KBM-7 (cell line): ENCODE measurements at places on chromosomes 12 and 14.

- DNase-seq, result no peak
Measured at GRCh38 chr12:90972226-90972625, 17.2 kb upstream of the CCER1 start.

DNA sequence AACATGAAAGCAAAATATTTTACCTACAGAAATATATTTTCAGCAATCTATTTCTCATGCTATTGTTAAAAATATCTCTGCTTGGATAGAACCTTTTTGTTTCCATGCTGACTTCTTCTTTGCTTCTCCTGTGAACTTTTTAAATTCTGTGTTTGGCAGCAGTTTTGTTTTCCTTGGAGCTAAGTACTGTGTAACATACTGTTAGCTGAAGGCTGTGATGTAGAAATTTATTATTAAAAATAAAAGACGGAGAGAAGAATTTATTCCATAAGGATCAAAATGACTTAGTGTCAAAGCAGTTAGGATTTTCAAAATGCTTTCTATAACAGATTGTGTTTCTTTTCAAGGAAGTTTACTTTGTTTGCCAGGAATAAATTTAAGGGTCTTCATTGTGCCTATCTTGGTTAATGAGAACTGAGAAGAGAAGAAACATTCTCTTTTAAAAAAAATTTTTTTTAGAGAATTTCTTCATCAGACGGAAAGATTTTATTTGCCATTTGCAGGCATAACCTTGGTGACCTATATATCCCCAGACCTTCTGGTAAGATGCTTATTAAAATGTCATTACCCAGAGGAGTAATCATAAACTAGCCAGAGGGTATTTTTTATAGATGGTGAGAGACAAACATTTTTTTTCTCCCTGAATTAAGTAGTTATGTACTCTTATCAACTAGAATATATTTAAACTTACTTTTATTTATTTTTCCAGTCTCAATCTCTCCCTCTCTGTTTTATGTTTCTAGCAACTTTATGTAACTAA lies 147.1 kb upstream of the SLCO1C1 start:
- DNase-seq, result no peak

GRCh38 chr12:100279607-100280244 lies 12.7 kb downstream of the SCYL2 start:
- no peak for DNase-seq

- no peak for DNase-seq
Measured at GRCh38 chr14:89775151-89775550, 179.4 kb downstream of the EFCAB11 start.

DNA sequence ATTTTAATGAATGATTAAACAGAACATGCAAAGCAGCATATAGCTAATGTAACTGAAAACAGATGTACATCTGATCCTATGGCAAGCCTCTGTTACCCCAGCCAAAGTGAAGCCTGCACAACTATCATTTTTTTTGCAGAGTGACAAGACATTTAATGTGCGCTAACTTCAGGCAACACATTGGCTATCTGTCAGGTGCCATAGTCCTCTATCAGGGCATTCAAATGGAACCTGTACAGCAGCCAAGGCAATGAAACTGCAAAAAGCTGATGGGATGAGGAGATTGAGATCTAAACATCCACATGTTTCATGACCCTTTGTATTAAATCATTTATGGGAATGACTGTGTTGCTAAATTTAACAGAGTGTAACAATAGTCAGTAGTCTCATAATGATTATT lies 1088.5 kb upstream of the TMEM132C start:
- DNase-seq, result no peak

GRCh38 chr12:56803750-56804149 lies 40.6 kb downstream of the HSD17B6 start:
- no peak for DNase-seq

DNA sequence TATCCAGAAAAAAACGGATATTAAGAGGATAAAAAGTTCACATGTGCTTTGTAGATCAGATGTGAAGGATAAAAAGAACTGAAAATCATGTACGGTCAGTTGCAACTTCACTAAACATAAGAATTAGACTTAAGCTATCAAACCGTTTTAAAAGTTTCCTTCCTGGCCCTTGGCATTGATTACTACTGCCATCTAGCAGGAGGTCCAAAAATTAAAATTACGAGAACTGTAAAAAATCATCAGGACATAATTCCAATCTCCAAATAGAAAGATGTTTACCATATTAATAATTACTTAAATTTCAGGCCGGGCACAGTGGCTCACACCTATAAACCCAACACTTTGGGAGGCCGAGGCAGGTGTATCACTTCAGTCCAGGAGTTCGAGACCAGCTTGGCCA lies 7.9 kb downstream of the WDR89 start:
- no peak for DNase-seq

DNA sequence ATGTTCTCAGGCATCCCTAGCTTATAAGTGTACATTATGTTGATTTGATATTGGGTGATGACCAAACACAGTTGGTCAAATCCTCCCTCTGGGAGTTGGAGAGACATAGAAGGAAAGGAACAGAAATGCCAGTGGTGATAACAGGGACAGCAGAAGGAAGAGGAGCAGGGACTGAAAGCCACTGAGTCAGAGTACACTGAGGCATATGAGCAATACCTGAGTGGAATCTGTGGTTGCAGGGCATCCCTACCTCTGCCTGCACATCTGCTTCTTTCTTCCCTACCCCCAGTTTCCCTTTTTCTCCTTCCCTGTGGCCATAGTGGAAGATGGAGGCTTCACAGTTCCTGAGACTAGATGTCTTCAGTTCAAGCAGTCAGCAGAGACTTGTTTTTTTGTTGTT lies 44.9 kb downstream of the BICD1 start:
- no peak for DNase-seq

DNA sequence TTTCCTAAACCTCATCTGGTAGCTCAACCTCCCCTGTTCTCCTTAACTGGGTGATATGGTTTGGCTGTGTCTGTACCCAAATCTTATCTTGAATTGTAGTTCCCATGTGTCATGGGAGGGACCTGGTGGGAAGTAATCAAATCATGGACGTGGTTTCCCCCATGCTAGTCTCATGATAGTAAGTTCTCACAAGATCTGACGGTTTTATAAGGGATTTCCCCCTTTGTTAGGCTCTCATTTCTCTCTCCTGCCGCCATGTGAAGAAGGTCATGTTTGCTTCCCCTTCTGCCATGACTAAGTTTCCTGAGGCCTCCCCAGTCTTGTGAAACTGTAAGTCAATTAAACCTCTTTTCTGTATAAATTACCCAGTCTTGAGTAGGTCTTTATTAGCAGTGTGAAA lies 19.5 kb downstream of the COX16 start:
- DNase-seq, result no peak

DNA sequence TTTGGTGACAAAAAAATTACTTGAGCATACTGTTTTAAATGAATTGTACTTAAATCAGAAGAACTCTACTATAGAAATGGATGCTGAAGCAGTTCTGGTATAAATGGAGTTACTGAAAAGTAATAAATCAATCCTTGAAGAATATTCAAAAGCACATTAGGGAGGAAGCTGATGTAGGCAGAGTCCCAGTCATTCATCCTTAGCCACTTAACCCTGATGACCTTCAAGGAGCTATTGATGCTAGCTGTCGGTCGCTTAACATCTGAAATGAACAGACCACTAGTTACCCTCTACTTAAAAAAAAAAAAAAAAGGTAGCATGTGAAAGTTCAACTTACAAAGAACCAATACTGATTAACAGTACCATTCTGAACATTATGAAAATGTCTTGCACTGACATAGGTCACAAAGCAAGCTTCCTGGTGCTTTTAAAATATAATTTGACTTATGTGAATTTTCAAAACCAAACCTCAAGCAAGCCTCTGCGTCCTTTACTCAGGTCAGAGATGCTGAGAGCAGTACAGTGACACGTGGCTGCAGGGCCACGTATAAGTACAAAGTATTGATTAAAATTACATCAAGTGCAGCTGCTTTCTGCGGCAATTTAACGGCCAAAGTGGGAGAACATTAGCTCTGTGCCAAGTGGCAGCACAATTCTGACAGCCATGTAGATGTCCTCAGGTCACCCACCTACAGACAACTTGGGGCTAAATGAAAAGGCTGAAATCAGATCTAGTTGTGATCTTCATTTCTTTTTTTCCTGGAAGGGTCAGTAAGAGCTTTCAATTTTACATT lies 18.1 kb downstream of the PPM1H start:
- DNase-seq, result no peak

DNA sequence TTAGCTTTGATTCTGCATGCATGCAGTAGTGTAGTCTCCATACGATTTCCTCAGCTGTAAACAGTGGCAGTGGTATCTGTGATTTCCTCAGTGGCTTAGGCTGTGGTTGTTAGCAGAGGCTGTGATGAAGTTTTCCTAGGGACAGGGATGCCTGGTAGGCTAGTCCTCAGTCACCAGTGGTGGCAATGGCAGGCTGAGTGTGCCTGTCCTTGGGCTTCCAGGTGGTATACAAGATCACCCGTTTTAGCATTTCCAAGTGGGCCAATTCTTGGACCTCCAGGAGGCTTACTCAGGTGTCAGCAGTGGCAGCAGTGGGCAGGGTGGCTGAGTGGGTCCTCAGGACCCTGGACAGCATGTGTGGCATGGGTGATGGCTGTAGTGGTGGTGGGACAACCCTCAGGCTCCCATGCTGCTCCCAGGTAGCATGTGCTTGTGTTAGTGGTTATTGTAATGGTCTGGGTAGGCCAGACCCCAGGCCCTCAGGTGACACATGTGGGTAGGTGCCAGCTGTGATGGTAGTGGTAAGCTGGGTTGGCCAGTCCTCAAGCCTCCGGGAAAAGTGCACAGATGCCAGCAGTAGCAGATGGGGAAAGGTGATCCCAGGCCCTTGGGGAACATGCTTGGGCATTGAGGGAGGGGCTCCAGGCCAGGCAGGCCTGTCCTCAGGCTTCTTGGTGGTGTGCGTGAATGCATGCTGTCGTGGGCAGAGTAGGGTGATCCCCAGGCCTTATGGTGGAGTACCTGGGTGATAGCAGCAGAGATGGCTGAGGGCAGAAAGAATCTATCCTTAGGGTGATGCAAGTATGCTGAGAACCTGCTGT lies 146.5 kb downstream of the PAPOLA start:
- DNase-seq, result no peak

- peak; percentile 54 for DNase-seq
Measured at GRCh38 chr14:26984311-26985177, 386.7 kb upstream of the NOVA1 start.

- peak; percentile 60 for DNase-seq
Measured at GRCh38 chr12:32586390-32586789, 92.7 kb upstream of the DNM1L start.

DNA sequence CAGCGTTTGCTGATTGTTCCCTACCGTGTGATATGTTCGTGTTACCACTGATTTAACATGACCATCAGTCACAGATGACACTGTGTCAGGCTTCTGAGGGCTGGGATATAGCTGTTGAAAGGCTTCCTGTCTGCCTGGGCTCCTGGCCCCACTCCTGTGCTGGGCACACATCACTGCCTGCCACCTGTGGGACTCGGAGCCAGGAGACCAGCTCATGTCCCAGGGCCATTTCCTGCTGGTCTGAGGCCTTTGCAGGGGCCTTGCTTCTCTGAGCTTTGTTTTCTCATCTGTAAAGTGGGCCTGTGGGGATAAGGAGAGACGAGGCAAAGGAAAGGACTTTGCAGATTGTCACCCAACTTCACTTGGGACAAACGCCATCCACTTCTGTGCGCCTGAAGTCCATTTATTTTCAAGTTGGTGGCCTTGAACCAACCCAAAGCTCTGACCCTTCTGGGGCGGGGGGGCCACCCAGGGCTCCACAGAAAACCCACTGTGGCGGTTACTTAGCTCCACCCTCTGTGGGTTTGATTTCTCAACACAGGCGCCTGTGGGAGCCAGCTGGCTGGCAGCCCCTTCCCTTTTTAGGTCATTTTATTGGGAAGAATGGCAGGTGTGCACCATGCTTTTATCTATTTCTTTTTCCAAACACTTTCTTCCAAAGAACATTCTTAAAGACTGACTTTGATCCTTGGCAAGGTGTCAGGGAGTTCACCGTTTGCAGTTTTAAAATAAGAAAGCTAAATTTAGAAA lies 54.1 kb downstream of the BEGAIN start:
- DNase-seq, result peak; percentile 67

- DNase-seq, result no peak
Measured at GRCh38 chr12:93336291-93336741, 41.4 kb upstream of the NUDT4 start.

GRCh38 chr12:82952946-82953345 lies 266.2 kb downstream of the TMTC2 start:
- no peak for DNase-seq

- DNase-seq, result no peak
Measured at GRCh38 chr14:25055992-25056687, 6.2 kb upstream of the STXBP6 start.

GRCh38 chr12:14545144-14546124 lies 22.2 kb downstream of the PLBD1 start:
- DNase-seq, result no peak
